ENCODE measurements at places on chromosomes 7 and 10.

DNA sequence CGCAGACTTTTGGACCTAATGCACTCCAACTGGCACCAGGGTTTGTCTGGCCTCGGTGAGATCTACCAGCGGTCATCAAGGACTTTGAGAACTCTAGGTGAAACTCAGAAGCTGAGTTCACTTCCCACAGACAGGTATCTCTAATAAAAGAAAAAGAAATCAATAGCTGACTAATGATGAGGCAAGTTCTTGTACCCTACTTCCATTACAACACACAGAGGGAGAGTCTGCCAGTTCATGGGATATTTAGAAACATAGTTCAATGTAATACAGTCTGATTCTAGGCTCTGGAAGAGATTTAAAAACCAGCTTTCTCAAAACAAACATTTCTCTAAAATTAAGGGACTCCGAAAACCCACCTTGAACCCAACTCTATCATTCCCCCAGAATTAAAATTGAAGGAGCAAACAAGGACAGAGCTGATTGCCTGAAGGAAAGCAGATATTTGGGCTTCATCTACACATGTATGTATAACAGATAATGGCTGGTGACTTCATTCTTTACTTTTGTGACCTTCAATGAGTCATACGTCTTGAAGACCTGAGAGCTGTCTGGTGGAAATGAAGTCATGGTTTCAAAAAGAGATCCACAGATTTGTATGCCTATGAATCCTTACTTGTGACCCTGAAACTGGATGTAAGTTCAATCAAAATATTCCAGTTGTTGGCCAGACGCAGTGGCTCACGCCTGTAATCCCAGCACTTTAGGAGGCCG lies 2.7 kb upstream of the PNLIPRP1 start:
- DNase-seq = no peak

DNA sequence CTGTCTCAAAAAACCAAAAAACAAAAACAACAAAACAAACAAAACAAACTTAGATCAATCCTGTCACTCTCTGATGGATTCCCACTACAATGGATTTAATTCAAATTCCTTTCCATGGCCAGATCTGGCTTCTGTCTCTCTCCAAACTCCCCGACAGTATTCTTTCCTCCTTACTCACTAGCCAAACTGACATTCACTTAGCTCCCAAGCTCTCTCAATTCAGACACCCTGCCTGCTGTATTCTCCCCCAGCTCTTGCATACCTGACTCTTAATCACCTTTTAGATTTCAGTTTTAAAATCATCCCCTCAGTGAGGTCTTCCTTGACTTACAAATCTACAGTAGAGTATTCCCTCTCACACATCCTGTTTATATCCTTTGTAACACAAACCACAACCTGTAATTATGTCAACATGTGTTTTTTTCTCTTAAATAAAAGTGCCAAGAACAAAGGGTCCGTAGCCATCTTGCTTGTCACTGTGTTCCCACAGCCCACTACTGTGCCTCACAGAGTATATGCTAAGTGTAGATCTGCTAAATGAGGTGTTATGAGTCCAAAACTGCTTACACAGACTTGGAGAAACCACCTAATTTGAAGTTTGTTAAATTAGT lies 14.4 kb downstream of the HERPUD2 start:
- DNase-seq = no peak

DNA sequence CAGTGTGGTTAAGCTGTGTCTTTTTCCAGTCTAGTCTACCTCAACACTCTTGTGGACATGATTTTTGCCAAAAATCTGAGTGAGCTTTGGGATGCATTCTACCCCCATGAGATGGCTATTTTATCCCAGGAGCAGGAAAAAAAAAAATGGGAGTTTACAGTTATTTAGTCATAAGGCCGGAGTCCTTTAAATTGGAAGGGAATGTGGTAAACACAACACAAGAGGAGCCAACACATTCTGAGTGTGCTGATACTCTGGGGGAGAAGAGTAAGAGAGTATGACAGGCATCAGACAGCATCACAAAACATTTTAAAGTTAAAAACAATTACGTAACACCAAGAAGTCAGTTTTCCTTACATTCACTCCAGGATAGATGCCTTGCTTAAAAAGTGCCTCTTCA lies 46.1 kb downstream of the C1GALT1 start:
- no peak for DNase-seq

DNA sequence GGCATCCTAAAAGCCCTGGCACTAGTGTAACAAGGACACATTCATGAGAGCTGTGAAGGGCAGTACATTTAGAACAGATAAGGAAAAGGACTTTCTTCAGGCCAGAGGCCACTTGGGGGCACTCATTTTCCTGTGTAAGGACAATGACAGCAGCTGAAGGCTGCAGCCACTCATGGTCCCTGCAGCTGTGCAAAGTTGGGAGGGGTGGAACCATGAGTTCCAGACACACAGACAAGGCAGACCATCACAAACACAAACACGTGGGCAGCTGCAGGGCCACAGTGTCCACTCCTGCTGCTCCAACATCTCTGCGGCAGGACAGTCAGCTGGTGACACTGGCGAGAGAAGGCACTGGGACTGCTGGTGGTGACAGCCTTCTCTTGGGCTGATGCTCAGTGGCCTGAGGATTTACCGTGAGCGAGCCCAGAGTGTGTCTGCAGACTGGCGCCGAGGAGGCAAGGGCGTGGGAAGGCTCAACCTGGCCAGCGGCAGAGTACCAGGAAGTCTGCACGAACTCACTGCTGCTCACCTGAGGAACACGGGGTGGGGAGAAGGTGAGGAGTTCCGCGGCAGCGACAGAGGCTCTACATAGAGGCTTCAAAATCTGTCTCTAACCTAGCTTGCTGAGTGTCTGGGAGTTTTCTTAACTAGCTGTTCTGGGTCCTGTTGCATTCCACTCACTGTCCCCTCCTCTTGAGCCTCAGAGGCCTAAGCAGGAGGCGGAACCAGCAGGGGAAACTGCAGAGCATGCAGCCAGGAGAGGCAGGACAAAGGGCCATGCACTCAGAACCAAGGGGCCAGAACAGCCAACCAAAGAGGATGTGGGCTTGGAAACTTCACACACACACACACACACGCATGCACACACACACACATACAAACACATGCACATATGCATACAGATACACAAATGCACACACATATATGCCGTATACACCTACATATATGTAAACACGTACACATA lies 76.5 kb upstream of the DDC start:
- peak; percentile 6 for DNase-seq

GRCh38 chr7:94792241-94792640 lies 115.2 kb upstream of the PPP1R9A start:
- DNase-seq = no peak

- DNase-seq = no peak
These were observed 21.3 kb downstream of the STMP1 start for GRCh38 chr7:135683609-135684008.

Measured in stimulated activated CD4-positive, alpha-beta T cell treated with anti-CD3 and anti-CD28 coated beads, Interleukin-2, amount 100 ng/mL, for 24 hours (primary cell).